ENCODE measurements at places on chromosomes 6 and 20.

DNA sequence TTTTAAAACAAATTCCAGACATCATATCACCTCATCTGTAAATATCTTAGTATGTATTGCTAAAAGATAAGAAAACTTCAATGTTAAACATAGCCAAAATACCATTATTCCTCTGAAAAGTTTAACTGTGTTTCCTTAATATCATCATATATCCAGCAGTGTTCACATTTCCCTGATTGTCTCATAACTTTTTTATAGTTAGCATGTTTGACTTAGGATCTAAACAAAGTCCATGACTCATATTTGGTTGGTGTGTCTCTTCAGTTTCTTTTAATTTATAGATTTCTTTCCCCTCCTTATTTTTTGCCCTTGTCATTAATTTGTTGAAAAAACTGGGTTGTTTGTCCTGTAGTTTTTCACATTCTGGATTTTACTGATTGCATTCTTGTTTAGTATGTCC lies 163.0 kb downstream of the RPS12 start:
- DNase-seq: no peak

DNA sequence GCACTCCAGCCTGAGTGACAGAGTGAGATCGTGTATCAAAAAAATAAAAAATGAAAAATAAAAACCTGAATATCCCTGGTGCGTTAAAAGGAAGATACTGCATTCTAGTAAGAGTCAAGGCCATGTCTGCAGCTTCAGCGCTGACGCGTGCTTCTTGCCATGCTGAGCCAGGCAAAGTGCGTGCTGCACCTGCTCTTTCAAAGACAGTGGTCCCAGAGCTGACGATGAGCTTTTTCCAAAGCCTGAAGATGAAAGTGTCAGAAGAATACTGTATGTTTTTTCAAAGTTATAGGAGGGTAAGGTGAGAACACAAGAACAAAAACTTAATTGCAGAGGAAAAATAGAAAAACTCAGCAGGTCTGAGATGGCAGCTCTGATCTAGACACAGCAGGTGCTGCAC lies 115.1 kb downstream of the RNASET2 start:
- DNase-seq: no peak

DNA sequence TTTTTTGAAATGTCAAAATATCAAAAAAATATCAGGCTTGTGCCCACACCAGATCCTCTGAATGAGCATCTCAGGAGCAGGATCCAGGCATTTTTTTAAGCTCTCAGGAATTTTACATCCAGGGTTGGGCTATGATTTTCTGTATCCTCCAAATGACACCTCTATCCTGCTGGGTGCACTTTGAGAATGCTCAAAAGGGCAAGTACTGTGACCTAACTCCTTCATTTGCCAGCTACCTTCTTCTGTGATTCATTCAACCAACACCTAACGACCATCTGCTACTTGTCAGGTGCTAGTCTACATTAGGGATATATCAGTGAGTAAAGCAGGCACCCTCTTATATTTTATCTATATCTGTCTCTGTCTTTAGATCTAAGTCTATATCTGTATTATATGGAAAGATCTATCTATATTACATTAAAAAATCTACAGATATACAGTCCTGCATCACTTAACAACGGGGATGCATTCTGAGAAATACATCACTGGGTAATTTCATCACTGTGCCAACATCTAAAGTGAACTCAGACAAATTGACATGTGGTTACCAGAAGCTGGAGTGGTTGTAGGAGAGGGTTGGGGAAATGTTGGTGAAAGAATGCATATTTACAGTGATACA lies 131.6 kb downstream of the KIF16B start:
- DNase-seq: no peak

DNA sequence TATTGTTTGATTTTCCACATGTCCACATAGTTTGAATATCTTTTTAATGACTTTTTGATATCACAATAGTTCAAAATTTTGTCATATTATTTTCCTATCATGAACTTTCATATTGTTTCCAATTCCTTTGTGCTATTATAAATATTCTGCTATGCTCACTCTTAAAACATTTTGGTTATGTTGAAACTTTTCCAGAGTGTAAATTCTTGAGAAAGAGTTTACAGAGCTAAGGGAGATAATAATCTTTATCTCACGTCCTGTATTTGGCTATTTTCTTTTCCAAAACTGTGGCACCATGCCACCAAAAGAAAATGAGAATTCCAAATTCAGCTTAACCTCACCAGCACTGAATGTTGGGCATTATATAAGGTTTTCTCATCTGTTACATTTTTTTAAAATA lies 210.9 kb downstream of the TFAP2B start:
- DNase-seq: no peak

DNA sequence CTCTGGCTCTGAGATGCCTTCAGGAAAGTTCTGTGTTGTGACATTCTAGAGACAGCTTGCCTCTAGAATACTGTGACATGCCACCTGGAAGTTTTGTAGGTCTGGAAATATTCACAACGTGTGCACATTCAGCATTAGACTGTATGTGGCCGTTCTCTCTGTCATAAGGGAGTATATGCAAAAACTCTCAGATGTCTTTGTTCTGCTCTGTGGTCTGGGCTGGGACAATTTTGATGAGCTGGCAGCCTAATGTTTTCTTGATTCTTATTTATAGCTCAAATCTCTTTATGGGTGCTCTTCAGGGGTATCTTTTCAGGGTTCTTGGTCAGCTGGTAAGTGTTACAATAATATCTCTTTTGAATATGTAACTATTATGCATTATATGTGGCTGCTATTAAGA lies 355.1 kb downstream of the PAX1 start:
- no peak for DNase-seq

DNA sequence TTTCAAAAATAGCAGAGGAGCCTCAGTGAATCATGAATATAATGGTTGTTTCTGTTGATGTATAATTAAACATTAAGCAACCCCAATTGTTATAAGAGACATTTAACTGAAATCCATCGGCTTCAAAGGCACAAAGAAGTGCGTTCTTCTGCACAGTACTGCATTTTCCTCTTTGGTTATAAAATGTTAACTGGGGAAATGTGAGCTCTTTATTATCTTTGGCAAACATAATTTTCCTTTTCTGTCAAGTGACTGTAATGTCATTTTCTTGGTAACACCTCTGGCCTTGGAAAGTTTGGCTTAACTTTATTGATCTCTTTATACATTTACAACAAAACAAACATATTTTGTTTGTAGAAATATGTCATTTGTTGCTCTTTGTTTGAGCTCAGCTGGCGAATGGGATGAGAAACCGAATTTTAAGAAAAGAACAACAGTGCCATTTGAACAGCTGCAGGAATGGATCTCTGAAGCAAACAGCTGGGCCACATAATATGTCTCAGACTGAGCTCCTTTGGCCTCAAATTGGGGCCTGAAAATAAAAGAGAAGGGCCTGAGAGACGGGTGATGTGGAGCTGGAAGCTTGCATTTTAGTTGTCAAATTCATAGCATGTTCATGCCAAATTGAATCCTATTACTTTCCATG lies 427.0 kb upstream of the SPTLC3 start:
- DNase-seq: no peak

GRCh38 chr20:45823949-45824835 lies 2.9 kb downstream of the TNNC2 start:
- peak; percentile 62 for DNase-seq

DNA sequence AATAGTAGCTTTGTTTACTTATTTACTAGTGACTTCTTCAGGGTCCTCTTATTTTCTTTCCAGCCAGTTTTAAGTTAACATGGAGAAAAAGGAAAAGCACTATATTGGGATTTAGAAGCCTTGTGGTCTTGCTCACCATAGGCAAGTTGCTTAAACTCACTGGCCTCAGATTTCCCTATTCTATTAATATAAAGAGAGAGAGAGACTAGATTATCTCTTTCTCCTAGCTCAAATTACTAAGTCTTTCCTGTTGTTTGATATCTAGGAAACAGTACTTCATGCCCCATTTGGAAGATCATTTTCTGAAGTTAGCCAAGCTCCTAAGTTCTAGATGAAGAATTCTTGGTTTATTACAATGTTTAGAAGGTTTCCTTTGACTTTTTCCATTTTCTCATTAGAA lies 32.5 kb downstream of the CTNNBL1 start:
- no peak for DNase-seq

GRCh38 chr6:3371222-3371949 lies 85.5 kb downstream of the SLC22A23 start:
- no peak for DNase-seq

- DNase-seq: no peak
Observed at GRCh38 chr6:2576499-2576898, 174.2 kb downstream of the MYLK4 start.

DNA sequence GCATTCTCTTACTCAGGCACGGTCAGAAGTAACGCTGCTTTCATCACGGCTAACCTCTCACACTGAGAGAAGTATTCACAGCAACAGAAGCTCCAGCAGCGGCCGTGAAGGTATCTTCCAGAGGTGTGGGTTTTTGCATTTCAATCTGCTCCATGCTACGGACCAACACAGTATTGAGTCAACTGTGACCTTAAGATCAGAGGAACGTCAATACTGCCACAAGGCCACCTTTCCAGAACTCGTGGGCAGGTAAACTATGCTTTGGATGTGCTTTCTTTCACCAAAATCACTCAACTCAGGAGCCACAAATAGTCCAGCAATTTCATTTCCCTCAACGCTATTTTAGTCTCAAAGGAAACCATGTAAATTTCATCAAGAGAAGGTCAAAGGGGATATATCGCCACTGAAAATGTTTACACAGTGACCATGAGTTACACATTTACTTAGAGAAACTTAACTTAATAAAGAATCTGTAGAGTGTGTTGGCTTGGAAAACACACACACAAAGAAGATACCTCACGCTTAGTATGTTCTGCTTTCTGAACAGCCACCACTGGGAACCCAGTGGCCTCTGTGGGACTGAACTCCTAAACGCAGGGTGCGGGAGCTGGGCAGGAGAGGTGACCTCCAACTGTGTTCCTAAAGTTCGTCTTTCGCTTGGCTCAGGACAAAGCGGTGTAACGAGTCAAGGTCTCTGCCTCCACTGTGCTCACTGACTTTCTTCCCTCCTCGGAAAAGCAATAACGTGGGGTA lies 27.9 kb downstream of the TXNDC5 start:
- no peak for DNase-seq

- DNase-seq: peak; percentile 29
Observed at GRCh38 chr6:1767481-1768246, 157.9 kb downstream of the FOXC1 start.

- no peak for DNase-seq
Observed at GRCh38 chr6:12916006-12916405, 199.4 kb downstream of the PHACTR1 start.

GRCh38 chr6:169971081-169971861 lies 219.8 kb downstream of the ERMARD start:
- no peak for DNase-seq

GRCh38 chr6:45705137-45705855 lies 310.4 kb downstream of the CLIC5 start:
- no peak for DNase-seq

DNA sequence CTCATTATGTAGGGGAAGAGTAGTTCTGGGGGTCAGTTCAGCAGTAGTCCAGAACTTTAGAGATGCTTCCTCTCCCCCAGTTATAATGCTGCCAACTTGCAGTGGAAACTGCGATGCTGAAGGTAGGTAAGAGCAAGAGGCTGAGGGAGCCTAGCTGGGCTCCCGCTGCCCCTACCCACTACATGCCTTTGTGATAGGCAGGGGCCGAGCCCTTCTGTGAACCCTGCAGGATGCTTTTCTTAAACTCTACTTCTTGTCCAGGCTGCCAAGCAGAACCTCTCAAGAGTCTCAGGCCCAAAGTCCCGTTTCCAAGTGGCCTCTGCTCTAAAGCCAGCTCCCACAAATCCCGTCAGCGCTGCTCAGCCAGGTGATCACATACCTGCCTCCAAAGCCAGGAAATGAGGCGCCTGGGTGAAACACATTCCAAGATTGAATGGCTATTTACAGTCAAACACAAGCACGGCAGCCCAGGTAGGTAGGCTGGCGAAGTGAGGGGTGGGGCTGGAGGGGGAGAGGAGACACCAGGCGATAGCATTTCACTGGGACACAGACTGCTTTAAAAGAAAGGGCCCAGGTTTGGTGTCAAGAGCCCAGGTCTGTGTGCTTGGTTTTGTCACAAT lies 150.7 kb downstream of the CD24 start:
- peak; percentile 28 for DNase-seq

DNA sequence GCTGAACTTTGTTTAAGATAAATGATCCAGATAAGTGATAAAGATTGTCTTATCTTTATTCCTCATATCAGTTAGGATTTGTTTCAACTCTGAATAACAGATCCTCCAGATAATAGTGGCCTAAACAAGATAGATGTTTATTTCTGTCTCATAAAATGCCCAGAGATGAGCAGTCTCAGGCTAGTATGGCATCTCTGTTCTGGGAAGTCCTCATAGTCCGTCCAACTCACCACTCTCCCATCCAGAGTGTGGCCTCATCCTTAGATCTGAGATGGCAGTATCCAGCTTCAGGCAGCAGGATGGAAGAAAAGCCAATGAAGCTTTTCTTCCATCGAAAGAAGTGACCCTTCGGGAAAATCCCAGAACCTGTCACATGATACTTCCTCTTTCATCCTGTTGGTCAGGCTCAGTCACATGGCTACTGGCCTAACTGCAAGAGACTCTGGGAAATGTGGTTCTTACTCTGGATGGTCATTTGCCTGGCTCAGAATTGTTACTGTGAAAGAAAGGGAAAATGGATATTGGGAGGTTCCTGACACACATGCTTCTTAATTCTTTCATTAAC lies 29.4 kb upstream of the TAGAP start:
- DNase-seq: peak; percentile 36

DNA sequence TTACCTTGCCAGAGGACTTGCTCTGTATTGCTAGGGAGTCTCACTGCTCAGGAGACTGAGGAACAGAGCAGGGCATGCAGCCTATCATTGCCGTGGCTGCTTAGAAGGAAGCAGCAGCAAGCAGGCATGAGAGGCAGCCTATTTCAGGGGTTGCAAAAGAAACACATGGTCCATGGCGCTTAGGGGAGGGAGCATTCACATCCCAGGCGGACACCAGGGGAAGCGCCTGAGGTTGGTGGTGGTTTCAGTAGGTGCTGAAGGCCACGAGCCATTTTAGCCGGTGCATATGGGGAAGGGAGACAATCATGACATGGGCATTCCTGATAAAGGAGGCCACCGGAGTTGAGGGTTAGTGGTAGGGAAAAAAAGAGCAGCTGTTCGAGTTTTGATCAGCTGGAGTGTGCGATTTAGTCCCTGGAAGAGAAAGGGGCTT lies 20.9 kb downstream of the FARS2 start:
- DNase-seq: no peak

DNA sequence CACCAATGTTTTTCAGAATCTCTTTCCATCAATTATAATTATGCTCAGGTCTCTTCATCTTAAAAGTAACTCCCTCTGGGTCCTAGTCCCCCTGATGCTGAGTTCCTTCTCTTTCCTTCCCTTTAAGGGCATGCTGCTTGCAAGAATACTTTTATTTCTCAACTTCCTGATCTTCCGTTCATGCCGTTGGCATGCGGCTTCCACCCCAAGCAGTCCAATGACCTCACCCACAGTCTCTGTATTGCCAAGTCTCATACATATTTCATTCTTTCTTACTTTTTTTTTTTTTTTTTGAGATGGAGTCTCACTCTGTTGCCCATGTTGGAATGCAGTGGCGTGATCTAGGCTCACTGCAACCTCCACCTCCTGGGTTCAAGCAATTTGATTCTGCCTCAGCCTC lies 83.5 kb downstream of the NDUFAF5 start:
- DNase-seq: no peak

Measured in Calu3 (cell line).